ENCODE measurements at places on chromosomes 2 and 18.

DNA sequence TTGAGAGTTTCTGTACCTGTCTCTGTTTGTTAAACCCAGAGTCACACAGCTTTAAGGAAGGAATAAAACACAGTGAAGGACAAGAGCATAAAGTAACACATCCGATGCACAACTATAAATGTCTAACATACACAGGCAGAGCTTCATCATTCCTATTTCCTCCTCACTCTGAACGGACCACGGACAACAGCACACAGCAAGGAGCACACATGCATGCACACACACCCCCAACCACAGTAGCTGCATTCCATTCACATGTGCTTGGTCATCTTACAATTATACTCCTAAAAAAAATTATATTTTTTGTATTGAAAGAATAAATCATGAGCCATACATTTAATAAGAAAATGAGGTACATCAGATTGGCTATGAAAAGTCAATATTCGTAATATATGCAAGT lies 58.3 kb downstream of the ID2 start:
- no peak for DNase-seq

GRCh38 chr2:96895746-96896651 lies 26.1 kb upstream of the SEMA4C start:
- no peak for DNase-seq

GRCh38 chr2:226905718-226906117 lies 69.9 kb downstream of the RHBDD1 start:
- DNase-seq, result no peak

- no peak for DNase-seq
Observed at GRCh38 chr18:46563317-46563716, 93.7 kb downstream of the LOXHD1 start.

DNA sequence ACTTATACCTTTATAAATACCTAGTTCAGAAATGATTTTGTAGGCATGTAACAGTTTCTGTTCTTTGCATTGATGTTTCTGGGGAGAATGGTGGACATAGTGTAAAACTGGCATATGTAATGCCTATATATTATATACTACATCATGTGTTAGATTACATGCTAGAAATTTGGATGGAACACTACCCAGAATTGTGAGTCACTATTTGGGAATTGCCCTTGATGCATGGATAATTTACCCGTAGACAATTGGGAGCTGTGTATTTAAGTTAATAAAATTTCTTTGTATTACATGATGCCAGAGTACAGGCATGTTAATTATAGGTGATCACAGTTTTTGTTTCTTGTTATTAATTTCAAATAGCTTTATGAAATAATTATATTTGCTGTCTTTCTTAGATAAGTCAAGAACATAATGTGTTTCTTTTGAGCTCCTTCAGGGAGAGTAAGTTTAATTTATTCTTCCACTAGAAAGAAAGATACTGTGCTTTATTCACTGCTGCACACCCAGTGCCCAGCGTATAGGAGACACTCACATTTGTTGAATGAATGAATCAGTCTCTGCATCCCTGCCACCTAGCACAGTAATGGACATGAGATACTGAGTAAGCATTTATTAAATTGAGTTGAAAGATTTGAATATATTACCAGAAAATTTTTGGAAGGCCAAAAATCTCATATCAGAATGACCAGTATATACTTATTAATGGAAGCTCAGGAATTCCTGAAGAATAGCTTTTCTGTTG lies 16.9 kb downstream of the ACSL3 start:
- no peak for DNase-seq

- DNase-seq, result no peak
Observed at GRCh38 chr18:48200631-48201336, 208.4 kb downstream of the ZBTB7C start.

- DNase-seq, result no peak
Observed at GRCh38 chr2:105736145-105736544, 8.6 kb upstream of the NCK2 start.

- no peak for DNase-seq
Observed at GRCh38 chr2:194992648-194993047, 664.4 kb upstream of the SLC39A10 start.

DNA sequence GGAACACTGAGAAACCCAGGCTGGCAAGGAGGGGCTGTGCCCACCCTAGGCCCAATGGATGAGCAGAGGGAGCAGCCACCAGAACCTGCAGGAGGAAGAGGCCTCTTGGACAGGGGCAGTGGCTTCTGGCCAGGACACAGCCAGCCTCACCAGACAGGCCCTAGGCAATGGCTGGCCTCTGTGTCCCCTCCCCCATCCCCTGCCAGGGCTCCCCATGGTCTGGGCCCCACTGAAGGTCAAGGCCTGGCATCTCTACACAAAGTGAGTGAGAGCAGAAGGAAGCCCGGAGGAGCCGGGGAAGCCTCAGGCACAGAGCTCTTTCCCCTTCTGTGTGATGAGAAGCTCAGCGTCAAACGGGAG lies 6.3 kb downstream of the PRLH start:
- no peak for DNase-seq

DNA sequence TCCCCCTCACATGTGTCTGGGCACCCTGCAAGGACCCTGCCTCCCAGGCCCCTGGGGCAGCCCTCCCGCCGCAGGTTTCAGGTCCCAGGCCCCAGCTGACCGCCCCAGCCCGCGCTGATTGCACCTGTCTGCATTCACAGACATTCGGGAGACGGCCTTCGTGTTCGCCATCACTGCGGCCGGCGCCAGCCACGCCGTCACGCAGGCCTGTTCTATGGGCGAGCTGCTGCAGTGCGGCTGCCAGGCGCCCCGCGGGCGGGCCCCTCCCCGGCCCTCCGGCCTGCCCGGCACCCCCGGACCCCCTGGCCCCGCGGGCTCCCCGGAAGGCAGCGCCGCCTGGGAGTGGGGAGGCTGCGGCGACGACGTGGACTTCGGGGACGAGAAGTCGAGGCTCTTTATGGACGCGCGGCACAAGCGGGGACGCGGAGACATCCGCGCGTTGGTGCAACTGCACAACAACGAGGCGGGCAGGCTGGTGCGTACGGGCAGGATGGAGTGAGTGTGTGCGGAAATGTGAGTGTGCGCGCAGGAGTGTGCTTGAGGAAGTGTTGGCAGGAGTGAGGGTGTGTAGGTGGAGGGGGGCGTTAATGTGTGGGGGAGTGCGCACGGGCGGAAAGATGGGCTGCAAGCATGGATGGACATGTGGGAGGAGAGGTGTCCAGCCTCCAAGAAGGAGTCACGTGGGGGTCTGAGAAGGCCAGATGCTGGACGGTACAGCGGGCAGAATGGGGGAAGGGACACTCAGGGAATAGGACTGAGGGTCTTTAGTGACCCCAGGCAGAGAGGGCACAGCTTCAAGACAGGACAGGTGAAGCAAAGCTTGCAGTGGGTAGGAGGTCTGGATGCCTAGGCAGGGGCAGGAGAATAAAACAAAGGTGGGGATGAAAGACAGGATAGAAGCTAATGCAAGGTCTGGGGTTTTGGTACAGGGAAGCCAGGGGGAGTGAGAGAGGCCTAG lies 9.0 kb upstream of the WNT10A start:
- DNase-seq, result no peak

DNA sequence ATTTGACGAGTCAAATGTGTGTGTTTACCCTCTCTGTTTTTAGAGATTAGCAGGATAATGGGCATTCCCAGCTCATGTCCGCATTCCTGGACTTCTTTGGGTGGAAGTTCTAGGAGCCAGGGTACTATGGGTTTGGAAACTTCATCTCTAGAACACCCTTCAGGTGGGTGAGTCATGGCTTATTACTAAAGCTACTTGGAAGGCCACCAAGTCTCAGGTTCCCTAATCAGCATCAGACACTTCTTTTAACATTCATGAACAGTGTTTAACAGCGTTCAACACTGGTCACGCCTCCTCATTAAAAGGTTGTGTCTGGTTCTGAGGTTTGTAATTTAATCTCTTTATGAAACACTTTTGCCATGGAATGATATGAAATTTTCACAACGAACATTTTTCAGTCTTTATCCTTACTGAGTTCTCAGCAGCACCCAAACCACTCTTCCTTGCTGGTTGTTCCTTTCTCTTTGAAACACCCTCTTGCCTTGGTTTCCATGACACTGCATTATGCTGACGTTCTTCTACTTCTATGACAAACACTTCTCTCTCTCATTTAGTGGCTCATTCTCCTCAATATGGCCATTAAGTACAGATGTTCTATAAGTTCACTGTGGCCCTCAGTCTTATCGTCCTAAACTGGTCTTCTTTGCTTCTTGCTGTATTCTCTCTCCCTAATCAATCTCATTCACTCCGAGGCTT lies 49.3 kb downstream of the MMADHC start:
- no peak for DNase-seq

- DNase-seq, result no peak
Observed at GRCh38 chr18:29217124-29217915, 1040.4 kb upstream of the CDH2 start.

DNA sequence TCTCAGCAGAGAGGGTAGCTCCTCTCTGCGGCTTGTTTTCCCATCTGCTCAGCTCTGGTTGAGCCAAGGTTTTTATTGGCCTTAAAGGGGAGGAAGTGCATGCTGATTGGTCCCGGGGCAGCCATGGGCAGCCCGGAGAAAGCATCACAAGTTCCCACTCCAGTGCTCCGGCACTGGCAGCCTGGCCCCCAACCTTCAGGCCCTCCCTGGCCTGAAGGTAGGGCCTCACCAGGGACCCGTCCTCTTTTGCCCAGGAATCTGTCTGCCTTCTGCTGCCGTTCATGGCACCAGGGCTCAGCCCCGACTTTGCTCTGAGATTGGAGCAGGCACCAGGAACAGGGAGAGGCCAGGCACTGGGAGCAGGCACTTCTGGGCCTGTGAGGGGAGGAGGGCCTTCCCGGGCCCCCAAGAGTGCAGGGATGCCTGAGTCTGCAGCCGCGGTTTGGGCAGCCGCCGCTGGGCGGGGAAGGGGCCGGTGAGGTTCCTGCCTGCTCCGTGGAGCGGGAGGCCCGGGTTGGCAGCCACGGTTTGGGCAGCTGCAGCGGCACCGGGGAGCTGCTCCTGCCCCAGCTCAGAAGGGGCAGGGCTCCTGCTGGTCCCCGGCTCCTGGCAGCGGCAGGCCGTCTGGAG lies 17.5 kb upstream of the ILKAP start:
- no peak for DNase-seq

GRCh38 chr18:55452123-55452611 lies 135.8 kb downstream of the TCF4 start:
- no peak for DNase-seq

- DNase-seq, result no peak
Observed at GRCh38 chr2:53911434-53912189, 51.8 kb upstream of the GPR75 start.

DNA sequence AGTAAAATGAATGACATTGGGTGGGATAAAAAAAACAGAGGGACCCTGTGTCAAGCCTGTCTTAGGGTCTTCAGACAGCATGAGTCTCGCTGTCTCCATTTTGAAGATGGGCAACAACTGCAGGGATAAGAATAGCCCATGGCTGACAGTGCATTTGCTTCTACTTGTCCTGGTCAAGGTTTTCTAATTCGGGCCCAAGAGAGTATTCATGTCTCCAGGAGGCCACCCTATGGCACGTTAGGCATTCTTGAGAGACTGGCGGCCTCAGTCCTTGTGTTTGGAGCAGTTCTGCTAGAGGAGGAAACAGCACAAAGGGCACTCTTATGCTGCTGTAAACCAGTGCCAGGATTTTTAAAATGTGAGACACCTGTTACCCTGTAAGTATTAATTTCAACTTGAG lies 9.5 kb upstream of the MYL1 start:
- peak; percentile 21 for DNase-seq

DNA sequence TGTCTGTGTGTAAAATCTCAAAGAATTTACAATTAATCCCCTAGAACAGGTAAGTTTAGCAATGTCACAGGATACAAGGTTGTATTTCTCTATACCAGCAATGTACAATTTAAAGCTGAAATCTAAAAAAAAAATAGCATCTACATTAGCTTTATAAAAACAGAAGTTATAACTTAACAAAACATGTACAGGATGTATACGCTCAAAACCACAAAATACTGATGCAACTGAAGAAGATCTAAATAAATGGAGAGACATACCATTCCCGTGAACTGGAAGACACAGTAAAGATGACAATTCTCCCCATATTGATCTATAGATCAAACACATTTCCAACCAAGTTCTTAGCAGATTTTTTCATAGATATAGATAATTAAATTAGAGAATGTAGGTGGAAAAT lies 17.5 kb upstream of the RANBP2 start:
- DNase-seq, result no peak

GRCh38 chr2:1488851-1489250 lies 75.6 kb downstream of the TPO start:
- no peak for DNase-seq

GRCh38 chr2:207055257-207055656 lies 110.5 kb downstream of the KLF7 start:
- no peak for DNase-seq

- DNase-seq, result no peak
Observed at GRCh38 chr2:39615675-39616074, 50.0 kb upstream of the TMEM178A start.

- peak; percentile 39 for DNase-seq
Observed at GRCh38 chr2:30688956-30689401, 118.3 kb downstream of the CAPN13 start.

- DNase-seq, result no peak
Observed at GRCh38 chr2:215712871-215713790, 277.3 kb upstream of the FN1 start.
